ENCODE measurements at places on chromosomes 4 and X. TPM values are rescaled to one million over a fixed set of nuclear protein-coding genes. Genes with fewer than 3 reads are reported as not detected.

Gene VBP1
- 11.1 TPM for total RNA-seq

Gene SLC26A1
- 0.15 TPM for total RNA-seq

Gene CT45A3
- total RNA-seq = not detected

Gene SLITRK4
- total RNA-seq = 1.8 TPM

Gene C4orf50
- total RNA-seq = not detected

Gene LDOC1
- total RNA-seq = 3.8 TPM

Gene DMP1
- not detected for total RNA-seq

Gene FAM149A
- 4.7 TPM for total RNA-seq

DNA sequence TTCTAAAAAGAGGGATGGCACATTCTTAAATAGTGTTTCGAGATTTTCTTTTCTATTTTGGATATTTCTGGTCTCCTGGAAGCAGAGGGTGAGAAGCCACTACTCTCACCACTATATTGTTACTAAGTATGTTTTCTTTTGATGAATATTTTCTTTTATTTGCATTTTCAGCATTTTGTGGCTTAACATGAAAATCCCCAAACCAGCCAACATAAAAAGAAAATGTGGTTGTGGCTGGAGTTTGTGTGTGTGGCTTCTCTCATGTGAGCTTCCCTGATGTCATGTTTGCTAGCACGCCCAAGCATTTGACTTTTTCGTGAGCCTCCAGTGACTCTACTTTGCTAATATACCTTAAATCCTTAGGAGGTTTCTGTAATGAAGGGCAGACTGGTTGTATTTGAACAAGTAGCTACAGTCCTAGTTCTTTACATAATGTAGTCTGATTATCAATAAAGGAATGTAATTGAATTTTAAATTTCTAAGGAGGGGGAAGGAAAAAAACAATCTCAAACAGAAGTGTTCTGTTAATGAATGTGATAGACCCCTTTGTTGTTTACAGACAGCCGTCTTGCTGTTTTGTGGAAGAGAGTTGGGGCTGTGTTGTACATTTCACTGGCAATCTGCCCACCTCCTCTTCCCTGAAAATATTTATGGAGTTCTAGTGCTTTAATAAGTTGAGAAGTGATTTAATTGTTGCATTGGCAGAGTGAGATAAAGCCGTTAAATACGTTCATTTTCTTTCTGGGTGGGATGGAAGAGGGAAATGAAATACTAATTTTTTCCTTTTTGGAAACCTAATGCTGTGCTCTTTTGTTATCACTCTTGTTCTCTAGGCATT is 114.6 kb downstream of the ARHGAP10 start:
- DNase-seq = no peak

GRCh38 chr4:72467633-72468032 is 101.4 kb downstream of the ADAMTS3 start:
- no peak for DNase-seq

GRCh38 chrX:20067709-20068561 is 48.8 kb downstream of the MAP7D2 start:
- DNase-seq = peak; percentile 93

DNA sequence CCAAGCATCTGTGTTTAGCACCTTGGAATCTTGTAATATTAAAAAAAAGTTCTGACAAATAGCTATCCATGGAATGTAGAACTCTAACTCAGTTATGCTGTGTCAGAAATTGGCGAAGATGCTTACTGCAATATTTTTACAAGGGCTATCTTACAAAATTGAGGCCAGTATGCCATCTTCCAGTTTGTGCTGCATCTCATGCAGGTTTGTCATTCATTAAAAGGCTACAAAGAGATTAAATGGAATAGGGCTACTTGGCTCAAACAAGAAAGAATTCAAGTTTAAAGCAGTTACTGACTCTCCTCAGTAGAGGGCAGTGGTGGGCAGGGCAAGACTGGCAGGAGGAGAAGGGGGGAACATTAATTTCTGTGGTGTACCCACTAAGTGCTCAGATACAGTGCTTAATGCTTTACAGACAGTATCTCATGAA is 66.5 kb downstream of the SHROOM4 start:
- no peak for DNase-seq

- DNase-seq = peak; percentile 19
Measured at GRCh38 chr4:138775890-138776289, 239.7 kb upstream of the NOCT start.

GRCh38 chr4:89914609-89915550 is 20.2 kb downstream of the MMRN1 start:
- no peak for DNase-seq

DNA sequence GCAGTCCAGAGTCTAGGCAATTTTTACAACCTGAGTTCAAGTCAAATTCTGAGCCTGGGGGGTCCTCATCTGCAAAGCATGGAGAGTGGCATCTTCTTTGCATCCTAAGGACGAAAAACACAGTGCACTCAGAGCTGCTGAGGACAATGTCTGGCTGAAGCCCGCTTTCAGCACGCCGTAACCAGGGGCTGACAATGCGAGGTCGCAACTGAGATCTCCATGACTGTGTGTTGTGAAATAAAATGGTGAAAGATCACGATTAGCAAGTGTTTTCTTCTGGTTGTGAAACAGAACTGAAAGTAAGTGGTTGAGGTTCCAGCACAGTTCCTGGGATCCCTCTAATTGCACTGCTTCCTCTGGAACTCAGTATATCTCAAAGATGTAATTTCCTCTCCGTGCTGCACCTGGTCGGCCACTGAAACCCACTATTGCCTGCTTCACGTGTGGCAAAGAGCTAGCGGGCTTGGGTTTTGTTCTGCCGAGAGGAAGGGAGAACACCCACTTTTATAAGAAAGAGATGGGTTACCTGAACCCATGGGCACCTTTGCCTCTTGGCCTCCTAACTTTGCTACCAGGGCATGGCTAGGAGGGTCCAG is 7.7 kb upstream of the F11 start:
- no peak for DNase-seq

DNA sequence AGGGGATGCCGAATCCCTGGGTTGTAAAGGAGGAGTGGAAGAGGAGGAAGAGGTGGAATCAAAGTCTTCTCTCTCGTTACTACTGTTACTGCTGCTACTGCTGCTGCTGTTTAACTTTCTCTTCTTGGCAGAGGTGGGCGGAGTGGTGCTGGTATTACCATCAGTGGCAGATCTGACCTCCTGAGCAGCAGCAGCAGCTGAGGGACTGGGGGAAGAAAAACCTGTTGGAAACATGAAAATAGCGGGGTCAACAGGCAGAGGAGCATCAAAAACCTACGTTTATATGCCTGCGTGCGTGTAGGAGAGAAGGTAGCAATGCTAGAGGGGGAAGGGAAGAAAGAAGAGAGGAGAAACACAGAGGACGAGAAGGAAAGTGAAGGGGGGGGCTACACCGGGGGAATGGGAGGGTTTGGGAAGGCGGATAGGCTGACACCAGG is 339 bp downstream of the CUL4B start:
- peak; percentile 19 for DNase-seq

DNA sequence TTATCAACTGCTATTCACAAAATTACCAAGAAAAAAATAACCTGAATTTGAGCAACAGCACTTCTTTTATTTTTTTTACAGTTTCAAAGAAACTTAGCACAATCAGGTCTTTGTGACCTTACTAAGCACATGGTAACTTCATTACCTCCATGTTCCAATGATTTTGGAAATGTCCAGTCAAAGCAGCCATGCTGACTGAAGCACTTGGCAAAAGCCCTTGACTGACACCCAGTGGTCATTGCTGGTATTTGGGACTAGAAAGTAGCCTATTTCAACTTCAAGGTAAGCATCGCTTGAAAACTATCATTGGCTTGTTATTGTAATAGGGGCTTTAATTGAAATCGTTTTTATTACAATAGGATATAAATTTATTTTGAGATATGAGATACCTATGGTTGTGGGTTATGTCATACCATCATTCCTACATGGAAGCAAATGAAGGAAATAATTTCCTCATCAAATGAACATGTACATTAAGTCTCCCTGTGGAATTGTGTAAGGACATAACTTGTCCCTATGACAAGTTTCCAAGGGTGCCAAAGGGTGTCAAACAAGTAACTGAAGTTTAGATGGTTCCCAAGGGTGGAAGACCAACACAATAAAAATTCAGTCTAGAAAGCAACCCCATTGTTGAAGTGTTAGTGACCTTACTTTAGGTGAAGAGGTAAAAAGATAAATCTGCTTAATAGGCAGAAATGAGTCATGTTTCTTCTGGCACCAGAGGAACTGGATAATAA is 15.2 kb upstream of the ANXA10 start:
- DNase-seq = no peak

- DNase-seq = no peak
Measured at GRCh38 chrX:69229436-69229835, 64.2 kb upstream of the PJA1 start.

DNA sequence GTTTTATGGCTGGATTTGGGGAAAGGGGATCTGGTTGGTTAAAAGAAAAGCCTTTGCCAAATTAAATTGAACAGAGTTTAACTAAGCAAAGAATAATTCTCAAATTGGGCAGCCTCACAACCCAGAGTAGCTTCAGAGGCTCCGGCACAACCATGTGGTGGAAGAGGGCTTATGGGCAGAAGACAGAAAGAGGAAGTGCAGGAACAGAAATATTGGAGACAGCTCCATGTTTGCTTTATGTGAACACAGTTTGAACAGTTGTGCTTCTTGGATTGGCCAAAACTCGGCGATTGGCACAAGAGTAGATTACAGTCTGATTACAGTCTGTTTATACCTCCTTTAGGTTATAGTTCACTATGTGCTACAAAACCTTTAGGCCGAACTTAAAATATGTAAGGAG is 562.7 kb downstream of the TRIML1 start:
- DNase-seq = no peak

GRCh38 chr4:102601586-102602227 is 100.5 kb downstream of the NFKB1 start:
- DNase-seq = no peak

GRCh38 chr4:6301732-6302442 is 32.2 kb downstream of the WFS1 start:
- DNase-seq = no peak

- DNase-seq = no peak
Measured at GRCh38 chr4:48252313-48252712, 17.3 kb downstream of the TEC start.

- no peak for DNase-seq
Measured at GRCh38 chr4:10682397-10682796, 2.2 kb downstream of the CLNK start.

DNA sequence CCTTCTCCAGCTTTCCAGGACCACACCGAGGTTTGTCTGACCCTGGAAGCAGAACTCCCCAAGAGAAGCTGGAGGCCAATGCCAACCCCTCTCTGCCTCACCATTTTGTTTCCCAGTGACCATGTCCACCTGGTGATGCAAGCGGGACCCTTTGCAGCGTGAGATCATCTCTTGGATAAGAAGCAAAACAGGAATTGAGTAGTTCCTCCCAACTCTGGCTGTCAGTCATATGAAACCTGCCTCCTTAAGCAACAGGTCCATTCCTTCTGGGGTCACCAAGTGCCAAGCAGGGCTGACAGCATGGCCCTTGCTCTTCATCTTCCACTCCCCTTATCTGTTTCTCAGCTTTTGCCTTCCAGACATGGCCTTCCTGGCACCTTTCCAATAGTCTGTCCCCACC is 41.3 kb upstream of the MTM1 start:
- DNase-seq = no peak

GRCh38 chr4:120081726-120082125 is 15.1 kb upstream of the MAD2L1 start:
- no peak for DNase-seq

DNA sequence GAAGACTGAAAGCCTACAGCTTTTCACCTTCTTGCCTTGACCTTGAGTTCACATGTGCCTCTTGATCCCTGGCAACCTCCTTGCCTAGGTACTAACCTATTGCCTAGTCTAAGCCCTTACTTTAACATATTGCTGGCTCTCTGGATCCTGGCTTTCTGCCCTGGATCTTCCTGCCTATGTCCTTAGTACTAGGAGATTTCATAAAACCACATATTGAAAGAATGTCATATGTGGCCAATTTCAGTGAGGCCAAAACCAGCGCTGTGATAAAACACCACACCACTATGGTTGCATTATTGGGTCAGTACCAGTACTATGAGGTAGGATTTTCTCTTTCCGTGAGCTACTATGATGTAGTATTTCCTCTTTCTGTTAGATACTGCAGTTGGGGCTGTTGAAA is 80.4 kb downstream of the CT47B1 start:
- DNase-seq = no peak

GRCh38 chr4:86334020-86334750 is 25.7 kb downstream of the MAPK10 start:
- no peak for DNase-seq

DNA sequence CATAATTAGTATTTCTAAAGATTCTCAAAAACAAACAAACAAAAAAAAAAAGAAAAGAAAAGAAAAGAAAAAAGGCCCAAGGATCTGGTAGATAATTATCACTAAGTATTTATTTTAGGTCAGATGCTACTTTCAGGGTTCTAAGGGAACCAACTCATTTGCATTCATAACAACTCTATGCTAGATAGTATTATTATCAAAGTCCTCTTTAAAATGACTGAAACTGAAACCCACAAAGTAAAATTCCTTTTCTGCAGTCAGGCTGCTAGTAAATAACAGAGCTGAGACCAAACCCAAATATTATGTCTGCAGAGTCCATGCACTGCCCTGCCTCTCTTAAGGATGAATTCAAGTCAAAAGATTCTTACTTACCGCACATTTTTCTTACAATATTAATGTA is 38.3 kb upstream of the MAPK10 start:
- no peak for DNase-seq

- no peak for DNase-seq
Measured at GRCh38 chr4:39539089-39539611, 11.9 kb upstream of the UGDH start.

DNA sequence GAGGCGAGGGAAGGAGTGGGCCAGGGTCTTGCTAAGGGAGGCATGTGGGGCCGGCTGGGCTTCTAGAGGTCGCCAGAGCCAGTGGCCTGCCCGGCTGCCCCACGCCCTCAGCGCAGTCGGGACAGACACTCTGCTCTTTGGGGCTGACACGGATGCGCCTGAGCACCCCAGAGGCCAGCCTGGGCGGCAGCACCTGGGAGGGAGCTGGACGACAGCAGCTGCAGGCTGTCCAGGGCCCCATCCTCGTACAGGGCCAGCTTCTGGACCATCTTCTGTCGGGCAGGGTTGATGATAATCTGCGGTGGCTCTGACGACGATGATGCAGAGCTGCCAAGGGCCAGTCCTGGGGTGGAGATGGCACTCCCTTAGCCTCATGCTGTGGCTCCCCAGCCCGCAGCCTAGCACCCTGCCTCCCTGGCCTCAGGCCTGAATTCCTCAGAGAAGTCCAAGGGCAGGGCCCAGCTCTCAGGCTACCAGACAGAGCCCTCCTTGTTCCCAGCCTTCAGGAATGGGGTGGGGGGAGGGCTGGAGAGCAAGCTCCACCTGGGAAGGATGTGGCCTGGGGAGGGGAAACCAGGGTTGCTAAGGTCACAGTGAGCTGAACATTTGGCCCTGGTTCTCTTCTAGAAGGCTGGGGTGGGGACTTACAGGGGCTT is 7.2 kb downstream of the IRAK1 start:
- no peak for DNase-seq

- DNase-seq = peak; percentile 21
Measured at GRCh38 chr4:85370400-85371032, 104.4 kb upstream of the ARHGAP24 start.

DNA sequence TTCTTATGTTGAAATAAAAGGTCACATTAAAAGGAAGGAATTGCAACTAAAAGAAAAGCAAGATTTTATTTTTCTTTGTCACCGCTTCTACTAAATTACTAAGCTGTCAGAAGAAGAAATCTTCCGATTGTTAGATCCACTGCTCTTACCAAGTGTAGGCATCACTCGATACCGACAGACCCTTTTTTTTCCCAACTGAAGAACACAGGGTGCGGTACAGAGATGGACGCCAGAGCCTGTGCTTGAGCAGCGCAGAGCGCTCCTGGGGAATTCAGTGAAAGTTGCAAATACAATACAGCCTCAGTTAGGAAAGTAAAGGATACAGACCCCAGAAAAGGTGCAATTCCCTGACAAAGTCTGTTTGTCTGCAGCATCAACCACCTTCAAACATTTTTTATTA is 94.9 kb upstream of the WDR17 start:
- DNase-seq = no peak
